NCI-H1105 (cell line): ENCODE measurements at places on chromosomes 5 and 9.
A peak's percentile ranks its signal among the peaks of the same experiment; 100 is the strongest.

GRCh38 chr9:91157883-91158282 lies 203.8 kb downstream of the AUH start:
- no peak for DNase-seq

DNA sequence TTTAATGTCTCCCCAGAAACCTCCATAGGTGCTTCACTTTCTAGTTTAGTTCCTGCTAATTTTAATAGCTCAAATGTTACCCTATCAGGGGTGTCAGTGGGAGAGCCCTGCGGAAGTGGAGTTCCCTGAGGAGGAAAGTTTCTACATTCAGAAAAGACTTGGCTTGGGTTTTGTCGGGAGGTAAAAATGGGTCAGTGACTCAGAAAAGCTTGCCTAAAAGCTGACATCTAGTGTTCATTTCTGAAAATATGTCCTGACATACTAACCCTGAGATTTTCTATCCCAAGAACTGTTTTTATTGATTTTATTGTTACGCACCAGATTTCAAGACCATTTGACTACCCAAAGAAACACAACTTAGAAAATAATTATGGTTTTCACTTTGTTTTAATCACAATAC lies 40.9 kb upstream of the GLDC start:
- no peak for DNase-seq

- no peak for DNase-seq
Observed at GRCh38 chr5:138955671-138956295, 80.6 kb upstream of the LRRTM2 start.

- DNase-seq, result peak; percentile 34
Observed at GRCh38 chr9:99822109-99822805, 572 bp downstream of the NR4A3 start.

GRCh38 chr5:170882345-170882744 lies 20.5 kb downstream of the RANBP17 start:
- DNase-seq, result no peak

- no peak for DNase-seq
Observed at GRCh38 chr5:1164696-1165630, 36.4 kb upstream of the SLC6A19 start.

GRCh38 chr5:154858972-154859871 lies 795 bp downstream of the CNOT8 start:
- DNase-seq, result no peak

DNA sequence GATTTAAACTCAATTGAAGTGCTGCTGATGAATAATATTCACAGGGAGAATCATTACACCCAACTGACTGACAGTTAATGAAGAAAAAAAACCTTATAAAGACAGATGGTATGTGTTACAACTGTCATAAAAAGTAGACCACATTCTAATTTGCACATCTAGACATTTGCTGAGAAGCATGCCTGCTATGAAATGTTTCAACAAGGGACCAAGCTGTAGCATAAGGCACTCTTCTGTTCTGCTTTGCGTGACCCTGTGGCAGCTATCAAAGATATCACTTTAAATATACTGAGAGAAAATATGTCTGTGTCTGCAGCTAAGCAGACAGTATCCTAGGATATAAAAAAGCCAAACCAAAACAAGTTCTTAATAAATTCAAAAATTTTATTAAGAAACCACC lies 153.7 kb downstream of the TMEM232 start:
- no peak for DNase-seq

DNA sequence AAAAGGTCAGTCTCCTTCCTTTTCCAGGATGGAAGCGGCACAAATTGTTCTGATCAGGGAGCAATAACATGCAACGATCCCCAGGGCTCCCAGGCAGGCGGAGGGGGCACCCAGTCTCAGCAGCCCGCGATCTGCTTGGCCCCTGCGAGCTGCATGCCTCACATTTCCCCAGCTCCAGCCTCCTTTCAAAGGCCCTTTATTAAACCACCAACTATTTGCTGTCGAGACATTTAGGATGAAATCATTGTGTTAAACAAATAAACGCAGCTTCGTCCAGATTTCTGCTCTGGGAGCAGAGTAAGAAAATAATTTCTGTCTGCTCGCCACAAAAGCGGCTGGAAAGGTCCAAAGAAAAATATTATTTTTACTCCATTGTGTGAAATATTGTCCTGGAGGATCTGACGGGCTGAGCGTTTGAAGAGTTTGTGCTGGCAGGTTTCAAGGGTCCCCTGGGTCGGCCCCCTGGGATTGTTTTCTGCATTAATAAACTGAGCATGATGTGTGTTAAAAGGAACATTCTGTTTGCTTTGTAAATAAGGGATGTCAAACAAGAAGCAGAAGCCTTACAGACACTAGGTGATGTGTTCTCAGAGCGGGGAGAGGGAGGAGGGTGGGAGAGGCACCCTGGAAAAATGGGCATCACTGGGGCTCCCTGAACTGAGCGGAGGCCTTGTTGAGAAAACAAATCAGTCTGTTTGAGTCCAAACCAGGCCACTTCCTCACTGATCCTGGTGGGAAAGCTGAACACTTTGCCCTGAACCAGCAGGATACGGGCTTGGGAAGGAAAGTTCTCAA lies 110.1 kb downstream of the FOXD1 start:
- no peak for DNase-seq

DNA sequence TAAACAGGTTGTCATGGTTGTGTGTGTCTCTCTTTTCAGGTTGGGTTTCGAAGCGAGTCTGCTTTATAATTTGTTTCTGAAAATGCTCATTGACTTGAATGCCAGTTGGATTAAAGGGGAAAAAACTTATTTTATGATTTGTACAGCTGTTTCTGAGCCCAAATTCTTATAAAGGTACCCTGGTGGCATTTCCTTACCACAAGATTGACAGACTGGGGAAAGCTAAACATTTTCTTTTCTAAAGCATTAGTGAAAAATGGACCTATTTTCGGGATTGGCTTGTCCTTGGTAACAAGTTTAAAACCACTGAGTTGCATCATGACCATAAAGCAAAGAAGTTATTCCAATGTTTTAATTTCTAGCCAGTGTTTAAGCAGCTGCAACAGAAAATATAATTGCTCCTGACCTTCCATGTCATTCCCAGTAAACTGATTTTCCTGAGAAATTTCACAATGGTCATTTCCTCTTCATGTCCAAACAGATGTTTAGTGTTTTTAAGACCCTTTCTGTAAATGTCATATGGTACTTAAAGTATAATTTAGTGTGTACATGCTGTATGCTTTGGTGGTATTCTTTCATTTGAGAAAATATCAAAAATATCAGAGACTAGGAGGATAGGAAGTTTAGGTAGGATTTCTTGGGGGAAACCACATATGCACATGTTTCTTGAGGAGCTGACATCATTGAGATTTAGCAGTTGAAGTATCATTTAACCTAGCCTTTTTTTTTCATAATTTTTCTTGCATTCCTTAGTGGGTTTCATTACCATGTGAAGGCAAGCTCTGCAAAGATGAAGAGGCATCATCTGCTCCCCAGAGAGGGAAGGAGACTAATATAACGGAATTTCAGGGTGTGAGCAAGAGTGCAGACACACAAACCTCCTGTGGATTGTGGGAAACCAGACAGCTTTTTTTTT lies 667.1 kb upstream of the RGMB start:
- DNase-seq, result no peak

DNA sequence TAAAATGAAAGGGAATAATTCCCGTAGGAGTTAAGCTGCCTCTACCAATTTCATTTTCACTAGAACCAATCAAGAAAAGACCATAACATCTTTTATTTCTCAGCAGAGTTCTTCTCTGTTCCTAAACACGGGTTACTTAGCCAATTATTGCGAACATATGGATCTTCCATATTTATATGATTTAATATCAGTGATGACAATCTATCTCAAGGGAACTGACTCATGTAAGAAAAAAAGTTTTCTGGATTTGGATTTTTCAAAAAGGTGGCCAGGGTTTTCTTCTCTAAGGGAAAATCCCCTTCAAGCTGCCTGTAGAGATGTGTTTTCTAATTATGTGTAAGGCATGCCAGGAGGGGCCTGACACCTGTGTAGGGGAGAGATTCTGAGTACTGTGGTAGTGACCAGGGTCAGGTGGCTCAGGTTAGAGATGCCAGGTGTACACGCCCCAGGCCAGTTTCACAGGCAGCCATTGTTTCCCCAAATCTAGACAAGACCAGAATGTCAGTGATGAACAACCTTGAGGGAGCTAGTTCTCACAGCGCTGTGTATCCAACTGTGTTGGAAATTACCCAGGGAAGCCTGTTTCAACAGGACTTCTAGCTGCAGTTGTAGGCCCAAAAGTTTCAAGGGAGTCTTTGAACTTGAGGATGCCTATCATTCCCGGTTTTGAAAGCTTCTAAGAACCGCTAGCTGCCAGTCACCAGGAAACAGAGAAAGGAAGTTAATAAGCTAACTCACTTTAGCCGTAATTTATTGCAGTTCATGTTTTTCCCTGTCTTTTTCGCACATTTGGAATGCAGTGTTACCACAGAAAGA lies 572.5 kb upstream of the RGMB start:
- DNase-seq, result no peak

DNA sequence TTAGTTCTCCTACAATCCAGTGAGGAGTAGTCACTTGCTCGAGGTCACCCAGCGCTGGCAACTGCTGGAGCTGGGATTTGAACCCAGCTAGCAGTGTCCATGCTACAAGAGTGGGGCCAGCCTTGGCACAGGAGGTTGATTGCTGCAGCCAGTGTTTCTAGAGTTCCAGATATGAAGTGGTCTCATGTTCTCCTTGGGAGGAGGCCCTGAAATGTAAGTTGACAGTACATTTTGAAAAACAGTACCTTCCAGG lies 802 bp downstream of the CCDC107 start:
- peak; percentile 20 for DNase-seq

- DNase-seq, result peak; percentile 76
Observed at GRCh38 chr9:113463418-113464285, at the start of gene RGS3. RGS3 (plus strand) TSS chr9:113463727; CDS start chr9:113463803, 76 bp downstream.

GRCh38 chr5:149310947-149311658 lies 34.2 kb upstream of the GRPEL2 start:
- DNase-seq, result no peak

DNA sequence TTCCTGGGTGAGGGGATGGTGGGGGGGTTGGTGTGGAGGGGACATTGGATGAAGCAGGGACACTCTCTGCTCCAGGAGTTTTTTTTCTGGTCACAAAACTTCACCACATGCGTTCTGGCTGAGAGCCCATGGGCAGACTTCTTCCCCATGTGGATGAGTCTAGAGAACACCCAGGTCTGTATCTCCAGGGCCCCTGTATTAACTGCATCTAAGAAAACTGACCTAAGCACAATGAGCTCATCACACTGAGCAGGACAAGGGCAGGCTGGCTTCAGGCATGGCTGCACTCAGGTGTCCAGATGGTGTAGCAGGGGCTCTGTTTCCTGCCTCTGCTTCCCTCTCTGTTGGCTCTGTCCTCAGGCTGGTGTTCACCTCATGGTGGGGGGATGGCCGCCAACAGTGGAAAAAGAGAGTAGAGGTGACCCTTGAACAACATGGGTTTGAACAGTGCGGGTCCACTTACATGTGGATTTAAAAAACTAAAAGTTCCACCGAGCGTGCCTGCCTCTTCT lies 85.3 kb upstream of the STC2 start:
- DNase-seq, result no peak

GRCh38 chr9:16575986-16576245 lies 294.6 kb downstream of the BNC2 start:
- DNase-seq, result no peak

DNA sequence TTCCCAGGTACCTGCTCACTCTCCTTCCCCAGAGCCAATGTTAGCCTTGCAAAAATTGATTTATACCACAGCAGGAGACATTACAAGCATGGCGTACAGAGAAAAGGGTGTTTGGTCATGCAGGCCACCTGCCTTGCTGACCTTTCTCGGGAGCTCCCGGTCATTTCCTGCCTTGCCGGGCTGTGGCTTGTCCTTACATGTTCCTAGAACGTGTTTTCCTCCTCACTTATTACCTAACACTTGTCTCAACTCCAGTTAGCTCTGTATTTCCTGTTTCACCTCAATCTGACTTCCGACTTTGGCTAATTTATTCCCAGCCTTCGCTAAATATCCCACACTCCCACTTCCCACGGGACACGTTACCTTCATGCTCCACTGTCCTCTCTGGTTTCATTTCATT lies 282.5 kb downstream of the ICE1 start:
- DNase-seq, result no peak

DNA sequence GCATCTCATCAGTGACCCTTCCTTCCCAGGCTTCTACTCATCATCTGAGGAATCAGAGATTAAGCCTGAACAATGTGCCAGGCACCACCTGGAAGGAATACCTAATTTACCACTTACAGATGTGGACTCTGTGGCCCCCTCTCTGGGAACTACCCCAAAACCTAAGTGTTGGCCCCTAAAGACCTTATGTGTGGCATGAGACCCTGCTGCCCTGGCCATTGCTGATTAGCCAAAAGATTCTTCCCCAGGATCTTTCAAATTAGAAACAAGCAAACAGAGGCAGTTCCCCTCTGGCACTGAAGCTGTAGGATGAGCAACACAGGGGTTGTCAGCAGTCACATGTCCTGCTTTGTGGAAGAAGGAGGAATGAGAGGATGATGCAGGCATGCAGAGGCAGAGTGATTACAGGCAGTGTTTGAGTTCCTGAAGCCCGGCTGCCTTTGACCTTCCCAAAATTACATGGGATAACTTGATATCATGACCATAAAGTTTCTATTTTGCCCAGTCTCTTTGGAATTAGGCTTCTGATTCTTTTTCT lies 10.6 kb downstream of the SPINK4 start:
- DNase-seq, result no peak

DNA sequence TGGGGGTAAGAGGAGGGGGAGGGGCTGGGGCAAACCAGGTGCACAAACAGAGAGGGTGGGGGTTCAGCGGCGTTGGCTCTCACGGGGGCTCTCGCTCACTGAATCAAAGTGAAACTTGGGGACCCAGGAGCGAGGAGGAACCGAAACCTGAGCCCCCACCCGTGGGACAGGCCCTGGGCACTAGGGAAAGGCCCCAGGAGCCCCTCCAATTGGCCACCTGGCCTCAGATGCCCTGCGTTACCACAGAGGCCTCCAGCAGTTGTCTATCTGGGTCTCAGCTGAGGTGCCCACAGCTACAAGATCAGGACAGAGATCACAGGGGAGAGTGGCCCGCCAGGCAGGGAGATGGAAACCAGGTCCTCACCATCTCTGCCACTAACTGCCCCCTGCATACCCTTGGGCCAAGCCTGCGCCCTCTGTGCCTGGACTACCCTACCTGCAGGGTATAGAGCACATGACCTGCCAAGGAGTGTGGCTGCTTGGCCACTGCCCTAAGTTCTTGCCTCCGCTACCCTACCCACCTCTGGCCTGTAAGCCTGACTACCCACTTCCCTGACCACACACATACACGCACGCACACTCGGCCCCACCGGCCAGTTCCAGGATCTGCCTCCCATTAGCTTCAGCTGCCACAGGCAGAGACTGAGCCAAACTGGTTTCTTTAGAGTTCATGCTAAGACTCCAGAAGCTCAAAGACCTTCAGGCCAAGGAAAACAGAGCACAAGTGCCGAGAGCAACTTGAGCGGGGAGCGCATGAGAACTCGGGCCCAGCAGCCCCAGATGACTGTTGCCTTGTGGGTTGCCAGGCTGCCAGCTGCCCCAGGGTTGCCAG lies 39.9 kb downstream of the PAX5 start:
- DNase-seq, result no peak

GRCh38 chr5:5658889-5659465 lies 236.5 kb downstream of the ICE1 start:
- no peak for DNase-seq

DNA sequence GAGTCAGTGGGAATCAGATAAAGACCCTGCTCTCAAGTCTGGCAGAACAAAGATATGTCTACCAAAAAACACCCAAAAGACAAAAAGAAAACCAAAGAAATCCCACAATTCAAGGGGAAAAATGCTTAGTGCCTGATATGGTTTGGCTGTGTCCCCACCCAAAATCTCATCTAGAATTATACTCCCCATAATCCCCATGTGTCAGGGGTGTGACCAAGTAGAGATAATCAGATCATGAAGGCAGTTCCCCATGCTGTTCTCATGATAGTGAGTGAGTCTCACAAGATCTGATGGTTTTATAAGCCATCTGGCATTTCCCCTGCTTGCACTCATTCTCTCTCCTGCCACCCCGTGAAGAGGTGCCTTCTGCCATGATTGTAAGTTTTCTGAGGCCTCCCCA lies 13.4 kb downstream of the FBXO10 start:
- no peak for DNase-seq
